ENCODE measurements at places on chromosomes 2 and 18.

DNA sequence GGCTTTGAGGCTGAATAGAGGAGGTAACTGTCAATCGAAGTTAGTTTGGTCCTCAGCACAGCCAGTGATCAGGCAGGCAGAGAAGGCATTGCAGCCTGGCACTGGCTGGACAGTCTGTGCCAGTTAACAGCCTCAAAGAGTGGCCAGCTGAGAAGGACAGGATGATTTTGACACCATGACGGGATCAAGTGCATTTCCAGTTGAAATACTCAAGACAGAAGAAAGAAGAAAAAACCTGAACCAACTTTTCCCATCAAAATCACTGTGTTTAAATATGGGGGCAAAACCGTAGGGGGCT lies 96.7 kb upstream of the ZCCHC2 start:
- no peak for DNase-seq

DNA sequence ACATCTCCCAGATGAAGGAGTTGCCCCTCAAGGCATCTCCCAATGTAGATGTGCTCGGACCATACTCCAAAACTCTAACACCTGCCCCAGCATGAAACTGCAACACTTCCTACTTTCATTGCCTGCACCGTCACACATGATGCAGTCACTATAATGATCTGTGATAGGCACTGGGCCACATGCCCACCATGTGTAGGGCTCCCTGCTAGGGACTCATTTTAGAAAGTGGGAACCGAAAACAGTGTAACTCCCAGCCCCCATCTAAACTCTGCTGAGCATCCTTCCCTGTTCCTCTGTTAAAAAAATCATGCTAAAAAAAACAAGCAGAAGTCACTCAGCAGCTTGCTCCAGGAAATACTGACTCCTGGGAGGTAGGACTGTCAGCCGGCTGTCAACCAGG lies 496.1 kb upstream of the RAB6C start:
- DNase-seq, result no peak

DNA sequence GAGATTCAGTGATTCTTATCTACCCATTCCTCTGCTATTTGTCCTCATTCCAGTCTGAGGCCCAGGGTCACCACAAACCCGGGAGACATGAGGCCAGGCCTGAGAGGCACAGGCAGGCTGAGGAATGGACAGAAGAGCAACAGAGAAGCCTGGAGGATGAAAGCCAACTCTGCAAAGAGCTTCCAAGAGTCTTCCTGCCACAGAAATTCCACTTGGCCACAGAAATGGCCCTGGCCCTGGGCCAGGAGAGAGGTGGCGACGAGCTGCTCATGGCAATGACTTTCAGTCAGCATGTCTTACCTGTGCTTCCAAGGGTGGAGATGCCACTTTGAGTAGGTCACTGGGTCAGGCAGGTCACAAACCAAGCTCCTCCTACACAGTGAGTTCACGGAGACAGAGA lies 155.3 kb upstream of the PKDCC start:
- no peak for DNase-seq

DNA sequence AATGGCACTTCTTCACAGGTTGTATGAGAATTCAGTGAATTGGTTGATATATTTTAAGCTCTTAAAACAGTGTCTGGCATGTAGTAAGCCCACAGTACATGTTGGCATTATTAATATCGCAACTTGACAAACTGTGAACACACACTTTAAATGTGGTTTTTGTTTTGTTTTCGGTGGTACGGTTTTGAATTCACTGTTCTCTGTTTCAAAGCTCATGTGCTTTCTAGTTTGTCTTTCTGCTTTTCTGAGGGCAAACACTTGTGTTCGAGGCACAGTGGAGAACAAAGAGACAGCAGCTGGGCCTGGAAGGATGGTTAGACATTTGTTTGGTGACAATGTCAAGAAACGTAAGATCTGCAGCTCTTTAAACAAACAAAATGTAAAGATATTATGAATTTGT lies 276.5 kb upstream of the MC4R start:
- DNase-seq, result no peak

GRCh38 chr2:231412618-231412963 lies 17.1 kb downstream of the B3GNT7 start:
- no peak for DNase-seq

- no peak for DNase-seq
These were observed 392.0 kb downstream of the DSC3 start for GRCh38 chr18:30650499-30650898.

DNA sequence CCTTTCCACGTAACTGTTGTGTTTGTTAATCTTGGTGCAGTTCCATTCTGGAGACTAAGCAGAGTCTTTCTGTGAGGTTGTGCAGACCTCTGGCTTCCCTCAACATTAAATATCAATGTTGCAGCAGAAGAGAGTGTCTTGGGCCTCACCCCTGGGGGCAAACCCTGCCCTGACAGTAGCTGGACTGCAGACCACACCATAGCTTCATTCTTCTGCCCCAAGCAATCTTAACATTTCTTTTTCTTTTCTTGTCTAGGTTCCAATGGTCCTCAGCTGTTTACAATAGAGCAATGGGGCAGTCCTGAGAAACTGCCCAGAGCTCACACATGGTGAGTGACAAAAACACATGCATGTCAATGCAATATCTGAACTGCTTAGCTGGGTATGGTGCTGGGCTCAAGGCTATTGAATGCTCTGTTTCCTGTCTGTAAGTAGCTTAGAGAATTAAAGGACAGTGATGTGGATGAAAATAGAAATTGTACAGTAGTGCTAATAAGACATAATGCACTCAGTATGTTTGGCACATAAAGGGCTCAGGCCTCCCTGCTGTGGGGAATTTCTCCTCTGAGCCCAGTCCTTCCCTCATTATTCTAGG lies 237.6 kb downstream of the ALPK2 start:
- no peak for DNase-seq

- peak; percentile 73 for DNase-seq
These were observed 77.3 kb downstream of the KLHL14 start for GRCh38 chr18:32695534-32695933.

GRCh38 chr18:58114766-58115165 lies 70.7 kb downstream of the NEDD4L start:
- DNase-seq, result no peak

DNA sequence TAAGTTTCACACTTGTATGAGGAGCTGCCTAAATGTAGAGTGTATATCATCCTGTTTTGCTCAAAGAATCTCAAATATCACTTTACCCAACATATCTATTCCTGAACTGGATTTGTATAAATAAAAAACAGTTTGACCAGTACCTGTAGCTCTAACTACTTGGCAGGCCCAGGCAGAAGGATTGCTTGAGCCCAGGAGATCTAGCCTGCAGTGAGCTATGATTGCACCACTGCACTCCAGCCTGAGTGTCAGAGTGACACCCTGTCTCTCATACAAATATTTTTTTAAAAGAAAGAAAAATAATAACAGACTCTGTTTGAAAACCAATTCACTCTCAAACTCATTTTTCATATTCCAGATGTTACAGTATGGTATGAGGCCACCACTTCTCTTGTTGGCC lies 7.7 kb upstream of the LIMS2 start:
- no peak for DNase-seq

DNA sequence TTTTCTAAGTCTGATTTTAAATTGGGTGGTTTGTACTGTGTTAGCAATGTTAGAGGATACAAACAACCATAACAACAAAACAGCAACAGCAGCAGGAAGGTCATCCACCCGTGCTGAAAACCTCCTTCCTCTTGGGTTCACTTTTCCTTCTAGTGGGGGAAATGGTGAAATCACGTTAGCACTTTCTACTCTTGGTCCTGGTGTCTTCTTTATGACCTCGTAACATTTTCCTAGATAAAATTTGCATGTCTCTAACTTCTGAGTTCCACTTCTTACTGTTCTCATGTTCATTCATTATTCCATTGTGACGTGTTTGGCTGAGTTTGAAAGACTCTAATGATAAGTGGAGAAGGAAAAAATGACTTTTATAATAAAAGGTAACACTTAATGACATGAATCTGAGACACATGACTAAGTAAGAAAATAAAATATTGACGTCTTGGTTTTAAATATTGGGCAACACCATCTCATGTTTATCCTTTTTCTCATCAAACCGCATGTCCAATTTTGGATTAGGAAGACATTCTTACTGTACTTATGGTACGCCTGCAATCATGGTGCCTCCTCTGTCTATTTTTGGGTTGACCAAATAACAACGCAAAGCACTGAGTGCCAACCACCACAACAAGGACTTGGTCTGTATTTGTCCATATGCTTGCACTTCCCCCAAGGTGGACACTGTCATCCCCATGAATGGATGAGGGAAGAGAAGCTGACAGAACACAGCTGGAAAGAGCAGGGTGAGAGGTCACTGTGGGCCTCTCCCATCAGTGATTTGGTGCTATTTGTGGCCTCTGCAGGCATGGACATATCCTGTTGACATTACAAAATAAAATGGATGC lies 25.7 kb upstream of the IL1R1 start:
- no peak for DNase-seq

GRCh38 chr2:211035548-211036185 lies 479.3 kb downstream of the CPS1 start:
- peak; percentile 49 for DNase-seq

- DNase-seq, result no peak
These were observed 225.0 kb downstream of the TTC32 start for GRCh38 chr2:19676770-19677169.

GRCh38 chr2:236090027-236090382 lies 78.2 kb downstream of the GBX2 start:
- DNase-seq, result no peak

GRCh38 chr2:237877576-237878307 lies 18.3 kb downstream of the RAMP1 start:
- DNase-seq, result no peak

- no peak for DNase-seq
These were observed 225.5 kb upstream of the TMEM200C start for GRCh38 chr18:6120820-6121279.

GRCh38 chr18:58101291-58101794 lies 57.3 kb downstream of the NEDD4L start:
- DNase-seq, result no peak

GRCh38 chr2:141464995-141465394 lies 665.8 kb downstream of the LRP1B start:
- DNase-seq, result no peak

DNA sequence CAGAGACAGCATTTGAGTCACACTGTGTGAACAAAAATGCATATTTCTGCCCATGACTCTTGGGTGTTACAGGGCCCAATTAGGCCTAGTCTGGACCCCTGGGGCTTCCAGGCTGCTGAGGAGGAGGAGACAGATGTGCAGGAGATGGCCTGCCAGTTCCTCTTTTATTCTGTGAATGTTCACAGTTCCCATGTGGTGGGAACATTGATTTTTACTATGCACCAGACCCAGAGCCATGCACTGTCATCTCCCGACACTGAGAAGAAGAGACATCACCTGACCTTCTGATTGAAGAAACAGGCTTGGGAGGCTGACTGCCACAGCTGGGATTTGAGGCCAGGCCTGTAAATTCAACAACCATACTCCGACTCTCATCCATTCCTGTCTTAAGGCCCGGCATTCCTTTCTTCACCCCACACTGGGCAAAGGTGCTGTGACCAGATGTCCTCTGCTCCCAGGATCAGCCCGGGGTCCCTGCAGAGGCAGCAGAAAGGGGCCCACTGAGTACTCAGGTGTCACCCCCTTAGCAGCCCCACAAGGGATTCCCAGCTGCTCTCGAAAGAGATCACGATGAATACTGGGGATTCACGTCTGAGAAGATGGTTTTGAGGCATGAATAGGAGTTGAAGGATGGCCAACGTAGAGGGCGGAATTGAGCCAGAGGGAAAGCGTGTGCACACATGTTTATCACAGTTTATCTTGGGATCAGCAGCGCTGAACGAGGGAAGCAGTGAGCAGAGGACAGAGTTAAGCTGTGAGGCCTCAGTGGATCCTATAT lies 3.6 kb upstream of the TFCP2L1 start:
- peak; percentile 18 for DNase-seq

DNA sequence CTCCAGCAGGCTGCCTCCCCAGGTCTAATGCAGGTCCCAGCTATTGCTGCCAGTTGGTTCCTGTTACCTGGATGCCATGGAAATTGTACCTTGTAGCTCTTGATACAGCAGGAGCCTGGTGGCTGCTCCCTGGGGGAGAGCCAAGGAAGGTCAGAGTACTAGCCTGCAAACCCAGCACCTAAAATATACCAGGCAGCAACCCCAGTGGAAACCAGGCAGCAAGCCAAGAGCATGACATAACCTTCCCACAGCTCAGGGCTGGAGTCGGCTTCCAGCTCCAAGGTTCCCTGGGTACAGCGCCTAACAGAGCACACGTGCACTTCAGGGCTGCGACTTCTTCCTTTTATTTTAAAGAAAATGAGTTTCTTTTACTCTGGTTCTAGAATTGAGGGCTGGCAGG lies 30.3 kb downstream of the TNP1 start:
- peak; percentile 25 for DNase-seq

DNA sequence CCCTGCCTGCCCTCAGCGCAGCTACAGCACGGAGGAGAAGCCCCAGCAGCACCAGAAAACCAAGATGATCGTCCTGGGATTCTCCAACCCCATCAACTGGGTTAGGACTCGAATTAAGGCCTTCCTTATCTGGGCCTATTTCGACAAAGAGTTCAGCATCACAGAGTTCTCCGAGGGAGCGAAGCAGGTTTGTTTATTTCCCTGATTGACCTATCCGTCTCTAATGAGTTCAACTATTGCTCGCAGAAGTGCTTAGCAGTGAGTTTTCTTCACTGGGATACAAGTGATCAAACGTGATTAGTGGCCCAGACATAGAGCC lies 639 bp downstream of the MAIP1 start:
- DNase-seq, result no peak

DNA sequence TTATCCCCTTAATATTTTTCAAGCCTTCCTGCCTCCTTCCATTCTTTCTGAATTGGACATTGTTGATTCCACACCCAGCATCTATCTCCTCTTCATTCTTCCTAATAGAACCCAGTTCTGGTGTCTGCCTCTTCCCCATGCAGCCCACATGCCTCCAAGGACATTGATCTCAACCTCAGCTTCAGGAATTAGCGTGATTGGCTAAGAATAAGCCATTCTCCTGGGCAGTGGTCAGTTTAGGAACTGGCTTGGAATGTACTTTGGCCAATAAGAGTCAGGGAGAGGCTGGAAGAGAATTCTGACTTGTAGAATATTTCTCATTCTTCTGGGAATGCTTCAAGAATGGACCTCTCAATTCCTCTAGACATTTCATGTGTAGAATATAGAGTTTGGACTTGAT lies 25.9 kb upstream of the GCC2 start:
- no peak for DNase-seq

DNA sequence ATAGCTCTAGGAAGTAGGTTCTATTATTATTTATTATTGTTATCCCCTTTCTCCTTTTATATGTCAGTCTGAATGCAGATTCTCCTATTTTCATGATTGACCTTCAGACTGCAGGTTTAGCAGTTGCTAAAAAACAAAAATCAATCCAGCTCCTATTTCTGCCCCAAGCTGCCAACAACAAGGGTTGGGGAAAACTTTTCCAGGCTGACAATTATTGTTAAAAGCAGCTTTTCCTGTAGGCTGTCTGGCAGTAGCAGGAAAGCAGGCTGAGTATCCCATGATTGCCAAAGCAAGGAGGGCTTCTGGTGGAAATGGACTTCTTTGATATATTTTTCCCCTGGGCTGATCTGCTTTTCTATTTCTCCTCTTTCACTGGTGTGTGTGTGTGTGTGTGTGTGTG lies 78.0 kb upstream of the CTLA4 start:
- no peak for DNase-seq

DNA sequence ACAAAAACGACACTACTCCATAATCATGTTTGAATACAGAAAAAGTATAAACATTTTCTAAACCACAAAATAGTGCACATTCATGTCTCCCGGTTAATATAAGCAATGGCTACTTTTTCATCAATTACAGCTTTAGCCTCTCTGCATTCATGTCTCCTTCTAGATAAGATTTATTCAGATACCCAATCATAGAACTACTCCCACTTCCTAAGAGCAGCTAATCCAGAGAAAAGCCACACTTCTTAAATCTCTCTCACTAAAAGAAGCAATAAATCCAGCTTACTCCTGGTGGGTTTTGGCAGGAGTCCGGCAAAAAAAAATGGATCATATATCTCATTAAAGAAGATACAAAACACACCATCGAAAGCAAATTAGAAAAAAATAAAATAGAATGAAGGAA lies 20.1 kb downstream of the DSEL start:
- no peak for DNase-seq

Data from epithelial cell of esophagus (primary cell).